Substantia nigra (tissue), 51 donors: ENCODE measurements at places on chromosomes 7 and 10.

- no peak for DNase-seq
These were observed 18.1 kb downstream of the KCNH2 start for GRCh38 chr7:150959739-150960734.

GRCh38 chr7:4878336-4879335 lies 4.9 kb downstream of the RADIL start:
- no peak for DNase-seq

DNA sequence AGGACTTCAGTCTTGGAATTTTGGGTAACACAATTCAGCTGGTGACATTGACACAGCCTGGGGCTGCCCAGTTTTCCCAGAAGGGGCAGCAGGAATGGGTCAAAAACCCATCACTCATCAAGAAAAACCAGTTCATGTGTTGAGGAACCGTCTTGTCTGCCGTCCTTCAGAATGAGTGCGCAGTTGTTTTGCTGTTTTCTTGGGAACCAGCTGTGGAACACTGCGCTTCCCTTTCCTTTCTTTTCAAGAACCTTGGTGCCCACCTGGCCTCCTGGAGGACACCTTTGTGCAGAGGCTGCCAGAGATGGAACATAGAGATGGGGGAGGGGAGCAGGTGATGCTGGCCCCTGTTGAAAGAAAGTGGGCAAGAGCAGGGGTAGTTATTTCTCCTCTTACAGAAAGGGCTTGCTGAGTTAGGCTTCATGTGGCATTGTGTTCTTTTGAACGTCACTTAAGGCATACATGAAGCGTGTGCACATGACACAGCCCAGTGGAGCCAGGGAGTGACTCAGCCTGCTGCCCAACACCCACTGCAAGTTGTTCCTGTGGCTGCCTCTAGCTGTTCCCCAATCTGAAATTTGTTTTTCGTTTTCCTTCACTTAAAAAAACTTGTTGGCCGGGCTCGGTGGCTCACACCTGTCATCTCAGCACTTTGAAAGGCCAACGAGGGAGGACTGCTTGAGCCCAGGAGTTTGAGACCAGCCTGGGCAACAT lies 87.4 kb upstream of the TNS3 start:
- no peak for DNase-seq

DNA sequence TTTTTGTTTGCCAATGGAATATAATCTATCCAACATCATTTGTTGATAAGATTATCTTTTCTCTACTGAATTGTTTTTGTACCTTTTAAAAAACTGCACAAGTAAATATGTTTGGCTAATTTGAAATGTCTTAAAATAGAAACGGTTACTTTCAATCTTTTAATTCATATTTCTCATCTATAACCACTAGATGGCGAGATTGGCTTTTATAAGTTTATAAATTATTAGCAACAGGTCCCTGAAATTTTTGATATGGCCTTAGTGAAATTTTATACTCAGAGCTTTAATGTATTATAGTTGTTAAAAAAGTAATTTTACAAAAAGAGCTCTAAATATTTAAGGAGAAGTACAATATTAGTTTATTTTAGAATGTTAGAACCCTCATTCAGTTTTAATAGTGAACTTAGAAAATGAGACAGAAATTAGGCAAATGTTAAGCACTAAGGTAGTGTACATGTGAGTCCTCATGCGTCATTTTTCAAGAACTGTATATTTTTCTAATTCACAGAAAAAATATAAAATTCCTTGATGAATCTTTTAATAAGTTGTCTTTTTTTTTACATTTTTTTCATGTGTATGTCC lies 592.5 kb downstream of the ARL4A start:
- no peak for DNase-seq

- no peak for DNase-seq
These were observed 238.1 kb downstream of the CAMK1D start for GRCh38 chr10:12587451-12587888.

DNA sequence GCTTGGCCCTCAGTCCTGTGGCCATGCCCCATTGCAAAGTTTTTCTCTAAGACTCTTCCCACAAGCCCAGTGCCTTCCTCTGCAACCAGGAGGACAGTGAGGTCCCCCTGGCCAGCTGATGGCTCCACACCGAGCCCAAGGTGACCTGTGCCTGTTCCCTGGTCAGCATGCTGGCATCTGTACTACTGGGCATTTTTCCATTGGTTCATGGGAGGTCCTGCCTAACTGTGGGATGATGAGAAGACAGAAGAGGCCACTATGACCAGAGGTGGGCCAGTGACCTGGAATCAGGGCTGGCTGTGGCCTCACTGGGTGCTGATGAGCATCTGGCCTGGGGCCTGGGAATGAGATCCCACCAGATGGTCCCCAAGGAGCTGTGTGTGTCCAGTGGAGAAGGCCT lies 20.2 kb downstream of the CALML3 start:
- no peak for DNase-seq

- DNase-seq: no peak
These were observed 99.8 kb upstream of the MACROH2A2 start for GRCh38 chr10:69952821-69953221.

DNA sequence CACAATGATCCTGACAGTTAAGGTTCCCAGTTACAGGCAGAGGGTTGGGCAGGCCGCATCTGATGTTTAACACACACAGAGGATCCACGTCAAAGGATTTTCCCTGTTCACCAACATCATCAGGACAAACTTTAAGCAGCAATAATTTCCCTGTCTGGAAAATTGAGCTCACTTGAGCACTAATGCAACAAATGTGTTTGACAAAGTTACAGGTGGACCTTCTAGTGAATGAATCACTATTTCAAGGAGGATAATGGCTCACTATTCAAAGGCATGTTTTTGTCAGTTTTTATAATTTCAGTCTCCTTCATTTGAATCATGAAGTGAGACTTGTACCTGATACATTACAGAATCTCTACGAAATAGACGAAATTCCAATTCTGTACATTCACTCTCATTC lies 127.3 kb downstream of the DIP2C start:
- no peak for DNase-seq

- DNase-seq: no peak
These were observed 1256.1 kb upstream of the LRRN3 start for GRCh38 chr7:109834851-109835250.
